GM23248 (cell line): ENCODE measurements at places on chromosomes 12 and 14. TPM values are rescaled to one million over a fixed set of nuclear protein-coding genes. Genes with fewer than 3 reads are reported as not detected.

DNA sequence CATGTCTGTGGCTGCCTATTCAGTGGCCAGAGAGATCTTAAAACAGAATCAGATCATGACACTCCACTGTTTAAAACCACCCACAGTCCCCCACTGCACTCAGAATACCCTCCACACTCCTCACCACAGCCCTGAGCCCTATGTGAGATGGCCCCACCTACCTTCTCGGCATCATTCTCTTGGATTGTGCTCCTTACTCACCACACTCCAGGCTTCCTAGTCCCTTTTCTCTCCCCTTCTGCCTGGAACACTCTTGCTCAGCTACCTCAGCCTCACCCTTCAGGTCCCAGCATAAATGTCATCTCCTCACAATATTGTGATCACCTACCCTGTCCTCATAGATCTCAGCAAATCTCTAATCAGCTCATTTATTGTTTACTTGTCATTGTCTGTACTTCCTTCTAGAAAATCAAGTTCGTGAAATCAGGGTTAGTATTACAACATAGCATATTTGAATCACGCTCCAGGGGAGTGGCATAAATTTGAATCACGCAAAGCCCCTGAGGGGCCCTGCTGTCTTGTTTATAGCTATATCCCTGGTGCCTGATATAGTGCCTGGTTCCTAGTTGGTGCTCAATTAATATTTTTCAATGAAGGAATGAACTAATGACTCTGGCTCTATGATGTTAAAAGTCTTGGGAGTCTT, 42.8 kb downstream of the SLC35F4 start:
- DNase-seq: peak; percentile 33

GRCh38 chr12:32176606-32177005, 70.0 kb downstream of the BICD1 start:
- DNase-seq: no peak

- DNase-seq: no peak
These were observed 10.6 kb upstream of the SRSF5 start for GRCh38 chr14:69756298-69756697.

DNA sequence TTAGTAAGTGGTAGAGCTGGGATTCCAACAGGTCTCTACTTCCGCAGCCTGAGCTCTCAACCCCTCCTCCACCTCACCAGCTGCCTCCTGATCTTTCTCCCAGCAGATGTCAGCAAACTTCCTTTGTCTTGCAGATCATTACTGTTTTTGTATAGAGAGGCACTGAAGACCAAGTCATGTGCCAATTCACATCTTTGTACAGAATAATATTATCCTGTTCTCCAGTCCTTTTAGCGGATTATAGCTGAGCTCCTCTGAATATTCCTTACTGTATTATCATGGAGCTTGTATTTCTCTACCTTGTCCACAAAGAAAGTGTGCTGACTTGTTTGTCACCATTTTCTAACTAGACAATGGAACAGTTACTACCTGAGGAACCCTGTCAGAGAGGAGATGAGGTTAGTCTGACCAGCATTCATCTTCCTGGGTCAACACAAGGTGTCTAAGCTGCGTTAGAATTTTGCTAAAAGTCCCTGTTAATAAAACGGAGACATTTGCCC, 142.3 kb upstream of the ARHGAP5 start:
- peak; percentile 67 for DNase-seq

GRCh38 chr14:42428996-42429395, 822.3 kb downstream of the LRFN5 start:
- no peak for DNase-seq

GRCh38 chr14:99909513-99910064, 116.4 kb downstream of the EML1 start:
- DNase-seq: peak; percentile 8

DNA sequence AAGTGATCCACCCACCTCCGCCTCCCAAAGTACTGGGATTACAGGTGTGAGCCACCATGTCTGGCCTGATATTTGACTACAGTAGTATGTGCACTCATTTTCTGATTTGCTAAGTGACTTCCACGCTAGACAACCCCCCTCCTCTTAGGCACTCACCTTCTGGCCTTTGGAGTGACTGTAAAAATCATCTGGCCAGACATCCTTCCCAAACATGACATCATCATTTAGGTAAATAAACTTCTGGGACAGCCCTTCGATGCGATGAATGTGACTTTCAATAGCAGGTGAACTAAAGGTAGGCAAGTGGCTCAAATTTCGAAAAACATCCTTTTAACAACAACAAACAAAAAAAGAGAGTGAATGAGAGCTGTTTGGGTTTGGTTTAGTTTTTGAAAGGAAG, 30.6 kb upstream of the SYCP3 start:
- DNase-seq: no peak

GRCh38 chr12:4177262-4177661, 96.3 kb upstream of the CCND2 start:
- no peak for DNase-seq

DNA sequence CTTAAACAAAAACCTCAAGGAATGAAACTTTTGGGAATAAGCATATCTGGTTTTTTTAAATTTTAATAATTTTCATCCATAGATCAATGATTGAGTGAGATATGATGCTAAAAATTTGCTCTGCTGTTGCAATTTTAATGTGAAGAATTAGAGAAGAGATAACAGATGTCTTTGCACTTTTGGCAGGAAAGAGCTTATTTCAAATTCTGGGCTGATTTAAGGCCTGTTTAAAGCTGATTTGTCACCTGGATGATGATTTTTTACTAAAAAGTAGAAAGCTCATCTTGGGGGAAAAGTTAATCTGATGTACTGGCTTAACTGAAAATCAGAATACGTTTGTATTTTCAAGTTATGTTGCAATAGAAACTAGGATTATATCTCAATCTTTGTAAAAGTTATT, 268.9 kb upstream of the NOVA1 start:
- DNase-seq: no peak

- no peak for DNase-seq
These were observed 21.7 kb downstream of the FOXA1 start for GRCh38 chr14:37573356-37573755.

DNA sequence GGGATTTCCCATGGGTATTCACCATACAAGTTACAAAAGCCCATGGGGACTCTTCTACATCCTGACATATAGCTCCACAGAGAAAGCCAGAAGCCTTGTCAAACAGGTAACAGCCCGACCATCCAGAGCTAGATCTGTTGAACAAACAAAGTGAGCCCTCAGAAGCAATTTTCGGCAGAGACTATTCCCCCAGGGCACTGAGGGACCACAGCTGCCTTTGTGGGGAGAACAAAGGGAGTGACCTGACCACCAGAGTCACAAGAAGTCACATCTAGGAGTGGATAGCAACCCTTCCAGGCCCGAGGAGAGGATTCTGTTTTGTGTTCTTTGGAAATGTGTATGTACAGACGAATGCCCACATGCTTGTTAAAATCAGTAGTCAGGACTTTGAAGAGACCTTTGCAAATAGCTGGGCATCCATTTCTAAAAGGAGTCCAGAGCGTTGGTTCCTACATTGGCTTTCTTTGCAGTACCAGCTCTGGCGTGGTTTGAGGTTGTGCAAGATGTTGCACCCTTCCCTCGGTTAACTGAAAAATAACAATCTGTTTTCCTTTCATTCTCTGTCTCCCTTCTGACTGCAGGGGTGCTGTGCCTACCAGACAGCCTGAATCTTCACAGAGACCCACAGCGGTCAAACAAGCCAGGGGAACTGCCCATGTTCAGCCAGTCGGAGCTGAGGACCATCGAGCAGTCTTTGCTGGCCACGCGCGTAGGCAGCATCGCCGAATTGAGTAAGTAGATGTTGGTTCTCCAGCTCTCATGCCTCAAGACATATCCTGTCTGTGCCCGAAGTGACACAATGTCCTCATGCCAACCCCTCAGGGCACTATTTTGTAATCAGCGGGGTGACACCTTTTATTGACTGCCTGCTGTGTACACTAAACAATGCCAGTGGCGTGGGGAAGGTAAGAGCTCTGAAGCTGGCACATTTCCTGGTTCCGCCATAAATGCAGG, 165.4 kb upstream of the PWP1 start:
- DNase-seq: no peak

DNA sequence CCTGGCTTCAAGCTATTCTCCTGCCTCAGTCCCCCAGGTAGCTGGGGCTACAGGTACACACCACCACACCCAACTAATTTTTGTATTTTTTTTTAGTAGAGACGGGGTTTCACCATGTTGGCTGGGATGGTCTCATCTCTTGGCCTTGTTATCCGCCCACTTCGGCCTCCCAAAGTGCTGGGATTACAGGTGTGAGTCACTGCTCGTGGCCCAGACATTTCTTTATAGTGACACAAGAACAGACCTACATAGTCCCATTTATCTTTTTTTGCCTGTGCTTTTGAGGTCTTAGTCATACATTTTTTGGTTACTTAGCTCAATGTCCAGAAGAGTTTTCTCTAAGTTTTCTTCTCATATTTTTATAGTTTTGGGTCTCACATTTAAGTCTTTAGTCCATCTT, 247.4 kb downstream of the SYT10 start:
- no peak for DNase-seq

- DNase-seq: peak; percentile 67
These were observed 16.0 kb upstream of the PLEKHH1 start for GRCh38 chr14:67517083-67517482.

DNA sequence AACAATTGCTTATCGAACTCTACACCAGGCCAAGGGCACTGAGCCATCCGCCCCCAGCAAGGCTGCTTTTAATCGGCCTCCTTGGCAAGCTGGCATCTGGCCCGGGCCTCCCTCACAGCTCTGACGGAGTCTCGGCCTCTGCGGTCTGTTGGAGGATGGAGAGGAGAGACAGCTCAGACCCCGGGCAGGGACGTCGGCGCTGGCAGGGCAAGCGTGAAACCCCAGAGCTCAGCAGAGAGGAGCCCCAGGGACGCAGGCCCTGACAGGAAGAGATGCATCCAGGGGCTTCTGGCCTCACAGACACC, 17.5 kb downstream of the CAMKK2 start:
- peak; percentile 96 for DNase-seq

GRCh38 chr12:121441555-121441954, 41.6 kb downstream of the RNF34 start:
- DNase-seq: no peak

DNA sequence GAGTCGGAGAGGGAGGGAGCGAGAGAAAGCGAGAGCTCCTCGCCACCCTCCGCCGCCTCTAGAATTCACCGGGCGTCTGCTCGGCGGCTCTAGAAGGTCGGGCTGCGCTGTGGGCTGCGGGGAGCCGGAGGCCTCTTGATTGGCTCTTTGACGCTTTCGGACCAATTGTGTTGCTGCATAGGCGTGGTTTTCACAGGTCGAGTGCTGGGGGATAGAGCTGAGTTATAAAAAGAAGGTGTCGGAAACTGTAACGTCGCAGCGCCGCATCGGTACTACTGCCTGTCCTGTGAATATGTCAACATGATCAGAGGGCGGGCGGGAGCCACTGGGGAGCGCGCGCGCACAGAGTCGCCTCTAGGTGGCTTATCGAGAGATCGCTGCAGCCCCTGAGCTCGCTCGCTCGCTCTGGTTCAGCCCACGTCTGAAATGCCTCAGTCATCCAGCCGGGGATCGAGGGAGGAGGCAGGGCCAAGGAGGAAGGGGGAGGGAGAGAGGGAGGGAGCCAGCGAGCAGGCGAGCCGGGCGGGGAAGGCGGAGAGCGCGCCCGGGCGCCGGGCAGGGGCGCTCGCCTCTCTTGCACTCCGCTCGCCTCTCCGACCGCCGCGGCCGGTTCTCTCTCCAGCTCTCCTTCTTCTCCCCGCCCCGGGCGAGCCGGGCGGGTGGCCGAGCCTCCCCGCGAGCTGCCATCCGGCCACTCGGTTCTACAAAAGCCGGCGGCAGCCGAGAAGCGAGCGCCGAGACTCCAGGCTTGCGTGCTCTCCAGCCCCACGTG, at the start of gene TBX3:
TBX3 (minus strand) TSS at position 78 of the 772 bp plus-strand sequence. CDS start 975 bp downstream, outside the sequence.
- DNase-seq: peak; percentile 100

DNA sequence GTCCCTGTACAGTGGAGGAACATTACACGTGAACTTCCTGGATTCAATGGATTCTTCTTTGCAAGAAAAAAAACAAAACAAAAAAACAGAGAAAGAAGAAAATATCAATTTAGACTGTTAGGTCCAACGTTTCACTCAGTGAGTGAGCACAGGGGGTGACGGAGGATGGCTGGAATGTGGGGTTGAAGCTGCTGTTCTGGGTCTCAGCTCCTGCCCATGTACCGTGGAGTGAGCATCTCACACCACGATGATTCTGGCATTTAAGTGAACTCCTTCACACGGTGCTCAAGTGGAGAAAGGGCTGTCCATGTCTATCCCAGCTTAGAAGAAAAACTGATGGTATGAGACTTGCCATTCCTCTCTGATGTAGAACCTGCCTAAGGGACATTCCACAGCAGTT, 23.2 kb downstream of the CCND2 start:
- DNase-seq: no peak

GRCh38 chr12:132327336-132328171, 1.8 kb downstream of the GALNT9 start:
- DNase-seq: peak; percentile 98

DNA sequence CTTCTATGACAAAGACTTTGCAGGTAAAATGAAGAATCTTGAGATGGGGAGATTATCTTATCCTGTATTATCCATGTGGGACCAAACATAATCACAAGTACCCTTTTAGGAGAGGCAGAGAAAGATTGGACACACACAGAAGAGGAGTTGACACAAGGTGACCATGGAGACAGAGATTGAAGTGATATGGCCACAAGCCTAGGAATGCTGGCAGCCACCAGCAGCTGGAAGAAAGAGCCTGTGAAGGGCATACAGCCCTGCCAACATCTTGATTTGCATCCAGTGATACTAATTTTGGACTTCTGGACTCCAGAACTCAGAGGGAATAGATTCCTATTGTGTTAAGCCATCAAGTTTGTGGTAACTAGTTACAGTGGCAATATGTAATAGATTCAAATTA, 78.1 kb downstream of the RPS29 start:
- no peak for DNase-seq

GRCh38 chr12:70398862-70399261, 32.8 kb downstream of the KCNMB4 start:
- no peak for DNase-seq

GRCh38 chr12:45302621-45303369, 86.9 kb downstream of the ANO6 start:
- DNase-seq: peak; percentile 47

GRCh38 chr12:1916371-1917171, 1.9 kb downstream of the CACNA2D4 start:
- no peak for DNase-seq

DNA sequence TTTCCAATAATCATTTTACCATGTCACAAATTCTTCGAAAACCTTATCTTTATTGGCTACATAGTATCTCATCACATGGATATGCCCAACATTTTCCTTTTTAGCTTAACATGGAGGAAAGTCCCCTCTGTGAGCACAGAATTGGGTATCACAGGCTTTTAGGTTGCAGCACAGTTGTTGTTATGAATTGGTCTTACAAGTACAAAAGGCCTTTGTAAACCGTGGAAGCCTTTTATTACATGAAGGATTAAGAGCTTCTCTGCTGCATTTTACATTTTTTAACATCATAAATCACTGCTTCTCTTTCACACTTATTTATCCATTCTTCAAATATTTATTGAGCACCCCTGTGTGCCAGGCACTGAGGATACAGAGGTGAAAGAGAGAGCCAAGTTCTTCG, 26.2 kb downstream of the UBE3B start:
- DNase-seq: no peak

The ARHGEF40 gene
- polyA plus RNA-seq: 22.4 and 23.9 TPM in 2 replicates

The TMEM121 gene
- polyA plus RNA-seq: 4.1 and 5.8 TPM in 2 replicates

The TSHR gene
- not detected in 2 replicates for polyA plus RNA-seq

The CABP1 gene
- not detected in 2 replicates for polyA plus RNA-seq

The P2RX2 gene
- polyA plus RNA-seq: not detected in 2 replicates

The SLC25A3 gene
- polyA plus RNA-seq: 472 and 480 TPM in 2 replicates

The DAO gene
- not detected in 2 replicates for polyA plus RNA-seq

The ARHGDIB gene
- 10.4 and 13.4 TPM in 2 replicates for polyA plus RNA-seq

The R3HDM2 gene
- 16.2 and 17.0 TPM in 2 replicates for polyA plus RNA-seq

The LRRC10 gene
- polyA plus RNA-seq: not detected in 2 replicates

The PA2G4 gene
- 152 and 157 TPM in 2 replicates for polyA plus RNA-seq

The RAP1B gene
- 353 and 363 TPM in 2 replicates for polyA plus RNA-seq

The NRIP2 gene
- polyA plus RNA-seq: 0.24 and 0.46 TPM in 2 replicates

The ABCD4 gene
- polyA plus RNA-seq: 26.3 and 27.7 TPM in 2 replicates
